Muscle of leg (tissue), 16 donors: ENCODE measurements at places on chromosomes 1 and 21. TPM values are rescaled to one million over a fixed set of nuclear protein-coding genes. Genes with fewer than 3 reads are reported as not detected.

Gene INAVA
- 2.2 TPM for polyA plus RNA-seq

Gene KIRREL1
- polyA plus RNA-seq: 38.8 TPM

Gene DNAH14
- polyA plus RNA-seq: 4.3 TPM

DNA sequence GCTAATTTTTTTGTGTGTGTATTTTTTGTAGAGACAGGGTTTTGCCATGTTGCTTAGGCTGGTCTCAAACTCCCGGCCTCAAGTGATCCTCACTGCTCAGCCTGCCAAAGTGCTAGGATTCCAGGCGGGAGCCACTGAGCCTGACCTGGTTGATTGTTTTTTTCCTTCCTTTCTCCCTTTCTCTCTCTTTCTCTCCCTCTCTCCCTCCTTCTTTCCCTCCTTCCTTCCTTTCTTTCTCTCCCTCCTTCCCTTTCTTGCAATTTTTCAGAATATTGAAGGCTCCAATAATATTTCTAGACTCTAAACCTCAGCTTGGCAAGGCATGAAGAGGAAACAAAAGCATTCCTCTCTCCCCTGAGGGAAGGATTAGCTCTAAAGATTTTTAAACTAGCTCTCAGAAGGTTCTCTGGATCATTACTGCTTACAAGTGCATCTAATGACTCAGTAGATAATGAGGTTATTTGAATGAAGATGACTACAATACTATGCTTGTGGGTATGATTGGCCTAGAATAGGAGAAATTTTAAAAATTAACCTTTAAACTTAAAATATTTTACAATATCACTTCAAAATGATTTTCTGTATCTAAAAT lies 68.5 kb upstream of the GADD45A start:
- H3K27ac ChIP-seq: no peak overlapping the region
- H3K36me3 ChIP-seq: no peaks in the 10 kb centered on the region
- no peaks in the 10 kb centered on the region for H3K27me3 ChIP-seq
- peaks cover 15% of the 10 kb centered on the region for H3K4me1 ChIP-seq
- H3K4me3 ChIP-seq: no peak overlapping the region

- H3K4me1 ChIP-seq: peaks cover 29% of the 10 kb centered on the region
- H3K4me3 ChIP-seq: no peak overlapping the region
- no peaks in the 10 kb centered on the region for H3K36me3 ChIP-seq
- no peak overlapping the region for H3K27ac ChIP-seq
These were observed 61.3 kb downstream of the TRABD2B start for GRCh38 chr1:47935856-47936255.
